ENCODE measurements at places on chromosomes 7 and 10.
A peak's percentile ranks its signal among the peaks of the same experiment; 100 is the strongest.

GRCh38 chr10:90964781-90965465 lies 44.0 kb upstream of the ANKRD1 start:
- DNase-seq = no peak

DNA sequence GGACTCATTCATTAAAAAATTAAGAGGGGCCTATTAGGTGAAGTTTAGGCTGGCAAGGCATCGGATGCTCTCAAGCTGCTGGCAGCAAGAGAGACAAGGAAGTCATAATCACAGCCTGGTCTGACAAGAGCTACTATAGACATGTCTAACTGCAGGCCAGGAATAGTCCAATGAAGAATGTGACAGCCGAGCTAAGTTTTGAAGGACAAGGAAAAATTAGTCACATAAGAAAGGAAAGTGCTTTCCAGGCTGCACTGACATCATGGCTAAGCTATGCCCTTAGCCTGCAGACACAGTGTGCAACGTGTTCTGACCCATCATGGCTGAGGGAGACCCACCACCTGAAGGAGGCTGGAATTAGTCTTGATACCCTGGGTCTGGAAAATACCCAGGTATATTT lies 281.1 kb downstream of the PLXNA4 start:
- no peak for DNase-seq

GRCh38 chr7:104956753-104957450 lies 57.1 kb upstream of the KMT2E start:
- DNase-seq = no peak

GRCh38 chr7:82600531-82600930 lies 157.0 kb upstream of the CACNA2D1 start:
- no peak for DNase-seq

- DNase-seq = no peak
These were observed 742.3 kb downstream of the TNS3 start for GRCh38 chr7:46839651-46840050.

DNA sequence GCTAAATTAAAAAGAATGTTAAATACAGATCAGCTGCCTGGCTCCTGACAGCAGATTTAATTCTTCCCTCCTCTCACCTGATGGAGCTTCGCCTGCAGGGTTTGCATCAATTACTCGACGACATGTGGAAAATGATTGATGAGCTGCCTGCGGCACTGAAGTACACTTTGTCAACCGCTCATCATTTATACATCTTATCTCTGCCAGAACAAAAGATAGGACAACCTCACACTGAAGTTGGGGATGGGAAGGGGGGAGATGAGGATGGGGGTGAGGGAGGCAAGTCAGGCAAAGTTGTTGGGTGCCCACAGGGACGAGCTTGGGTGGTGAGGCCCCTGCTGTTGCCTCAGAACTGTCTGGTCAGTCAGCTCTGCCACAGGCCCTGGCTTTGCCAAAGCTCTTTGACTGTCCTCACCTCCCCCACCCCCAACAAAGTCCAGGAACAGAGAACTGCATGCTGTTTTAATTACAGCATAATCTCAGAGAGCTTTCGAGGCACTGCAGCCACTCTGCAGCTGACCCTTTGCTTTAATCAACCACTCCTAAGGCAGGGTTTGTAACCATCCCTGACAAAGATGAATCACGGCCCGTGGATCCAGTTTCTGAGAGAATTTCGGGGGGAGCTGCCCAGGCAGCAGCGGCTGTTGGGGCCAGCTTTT lies 702.3 kb downstream of the LRMDA start:
- no peak for DNase-seq

DNA sequence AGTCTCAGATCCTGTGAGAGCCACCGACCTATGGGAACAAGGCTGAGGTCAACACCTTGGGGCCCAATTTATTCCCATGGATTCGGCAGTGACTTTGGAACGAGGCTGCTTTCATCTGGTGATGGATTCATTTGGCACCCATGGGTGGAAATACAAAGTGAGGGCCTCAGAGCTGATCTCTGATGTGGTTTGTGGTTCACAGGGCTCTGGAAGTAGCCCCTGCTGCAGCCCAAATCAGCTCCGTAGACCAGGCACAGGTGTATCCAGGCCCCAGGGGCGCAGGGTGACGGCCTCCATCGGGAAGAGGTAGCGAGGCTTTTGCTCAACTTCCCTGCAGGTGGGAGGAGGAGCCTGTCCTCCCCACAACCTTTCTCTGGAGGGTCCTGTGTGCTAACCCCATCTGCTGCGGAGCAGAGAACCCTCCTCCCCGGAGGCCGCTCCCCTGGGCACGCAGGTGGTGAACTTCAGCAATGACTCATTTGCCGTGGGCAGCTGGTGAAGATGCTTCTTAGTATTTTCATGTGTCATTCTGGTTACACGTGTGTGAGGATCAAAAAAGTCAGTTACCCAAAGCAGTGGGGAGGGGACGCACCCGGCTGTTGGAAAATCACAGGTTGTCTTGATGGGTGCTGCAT lies 7.5 kb upstream of the JAKMIP3 start:
- DNase-seq = peak; percentile 35

All from upper lobe of right lung (tissue), 1 donor.